ENCODE measurements at places on chromosomes 5 and 9. TPM values are rescaled to one million over a fixed set of nuclear protein-coding genes. Genes with fewer than 3 reads are reported as not detected.

DNA sequence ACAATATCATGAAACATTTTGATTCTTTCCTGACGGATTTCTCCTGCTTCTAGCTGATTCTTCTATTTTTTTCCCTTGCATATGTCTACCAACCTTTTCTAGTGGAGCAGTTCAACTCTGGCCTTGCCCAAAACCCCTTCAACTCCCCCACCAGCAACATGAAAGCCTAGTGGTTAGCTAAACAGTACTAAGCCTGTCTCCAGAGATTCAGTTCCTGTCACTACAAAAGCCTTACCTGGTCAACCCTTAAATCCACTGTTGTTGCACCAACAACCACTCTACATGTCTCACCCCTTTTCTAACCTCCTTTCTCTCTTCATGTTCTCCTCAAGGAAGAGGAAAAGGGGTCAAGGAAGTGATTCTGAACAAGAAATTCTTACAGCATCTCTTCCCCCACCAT, 74.8 kb upstream of the PIK3R1 start:
- DNase-seq: no peak

DNA sequence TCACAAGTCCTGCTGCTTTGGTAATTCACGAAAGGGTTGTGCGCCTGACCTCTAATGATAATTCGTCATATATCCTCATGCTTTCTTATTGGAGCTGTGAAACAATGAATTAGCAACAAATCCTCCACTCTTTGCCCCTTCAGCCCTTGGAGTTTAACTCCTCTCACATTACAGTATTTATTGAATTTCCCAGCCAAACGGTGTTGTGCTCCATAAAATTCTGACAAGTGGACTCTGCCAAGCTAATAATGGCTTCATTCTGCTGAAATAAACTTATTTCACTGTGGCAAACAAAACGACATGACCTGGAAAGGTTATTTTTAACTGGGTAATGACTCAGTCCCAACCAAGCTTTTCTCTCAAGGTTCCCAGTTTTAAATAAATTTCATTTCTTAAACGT, 984.4 kb upstream of the DMAC1 start:
- DNase-seq: no peak

GRCh38 chr9:84937180-84937579, 267.7 kb downstream of the NTRK2 start:
- peak; percentile 73 for DNase-seq

GRCh38 chr9:130791303-130791894, 43.7 kb upstream of the ABL1 start:
- DNase-seq: no peak

CDX1 gene
- total RNA-seq: 0.62 TPM
